Stimulated activated CD4-positive, alpha-beta T cell treated with anti-CD3 and anti-CD28 coated beads, TNF-alpha, amount 100 ng/mL, for 4 hours (primary cell): ENCODE measurements at places on chromosomes 1 and 21.
A peak's percentile ranks its signal among the peaks of the same experiment; 100 is the strongest.

DNA sequence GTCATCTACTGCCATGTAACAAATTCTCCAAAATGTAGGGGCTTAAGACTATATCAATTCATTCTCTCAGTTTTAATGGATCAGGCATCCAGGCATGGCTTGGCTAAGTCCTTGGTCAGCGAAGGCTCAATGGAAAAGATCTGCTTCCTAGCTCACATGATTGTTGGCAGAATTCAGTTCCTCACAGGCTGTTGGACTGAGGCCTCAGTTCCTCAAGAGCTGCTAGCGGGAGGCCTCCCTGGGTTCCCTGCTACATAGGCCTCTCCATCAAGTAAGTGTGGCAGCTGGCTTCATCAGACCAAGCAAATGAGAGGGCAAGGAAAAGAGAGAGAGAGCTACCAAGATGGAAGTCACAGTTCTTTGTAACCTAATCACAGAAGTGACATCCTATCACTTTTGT is 19.6 kb upstream of the EYA3 start:
- DNase-seq: no peak

- DNase-seq: no peak
These were observed 14.9 kb upstream of the SLAMF6 start for GRCh38 chr1:160537714-160538665.

- no peak for DNase-seq
These were observed 32.4 kb downstream of the GNG4 start for GRCh38 chr1:235617140-235617539.

- no peak for DNase-seq
These were observed 37.4 kb downstream of the ZNF496 start for GRCh38 chr1:247294282-247294681.

- no peak for DNase-seq
These were observed 35.0 kb downstream of the MTOR start for GRCh38 chr1:11227106-11228077.

GRCh38 chr1:100268202-100268601 is 2.2 kb downstream of the RTCA start:
- DNase-seq: no peak

- DNase-seq: no peak
These were observed 32.2 kb upstream of the GNG5 start for GRCh38 chr1:84538599-84538998.

GRCh38 chr1:201085902-201086735 is 26.1 kb downstream of the CACNA1S start:
- DNase-seq: peak; percentile 9

DNA sequence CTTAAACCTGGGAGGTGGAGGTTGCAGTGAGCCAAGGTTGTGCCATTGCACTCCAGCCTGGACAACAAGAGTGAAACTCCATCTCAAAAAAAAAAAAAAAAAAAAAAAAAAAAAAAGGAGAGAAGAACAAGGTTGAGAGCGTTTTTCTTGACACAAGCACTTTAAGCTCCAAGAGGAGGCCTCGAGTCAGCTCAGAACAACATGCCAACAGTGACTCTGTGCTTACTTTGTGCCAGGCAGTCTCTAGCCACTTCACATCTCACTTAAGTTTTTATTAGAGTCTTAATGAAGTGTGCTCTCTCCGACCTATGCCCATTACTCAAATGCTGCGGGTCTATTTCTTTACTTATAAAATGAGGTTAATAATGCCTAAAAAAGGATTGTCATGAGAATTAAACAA is 13.0 kb downstream of the ATP1A1 start:
- no peak for DNase-seq

GRCh38 chr1:186440584-186440983 is 20.3 kb downstream of the PDC start:
- no peak for DNase-seq

DNA sequence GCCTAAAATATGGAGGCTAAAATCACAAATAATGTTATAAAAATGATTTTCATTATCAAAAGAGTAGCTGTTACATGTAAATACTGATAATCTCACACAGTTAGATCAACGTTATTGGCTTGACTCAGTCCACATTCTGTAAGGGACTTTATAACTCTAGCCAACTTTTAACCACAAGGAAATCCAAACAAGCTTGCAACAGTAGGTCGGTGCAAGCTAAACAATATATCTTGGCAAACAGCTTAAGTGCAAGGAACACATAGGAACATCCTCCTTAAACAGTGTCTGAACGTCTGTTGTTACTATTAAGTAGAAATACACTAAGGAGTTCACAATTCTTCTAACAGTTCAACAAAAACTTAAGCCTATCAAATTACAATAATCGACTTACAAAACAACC is 126.7 kb downstream of the EIF4G3 start:
- no peak for DNase-seq

DNA sequence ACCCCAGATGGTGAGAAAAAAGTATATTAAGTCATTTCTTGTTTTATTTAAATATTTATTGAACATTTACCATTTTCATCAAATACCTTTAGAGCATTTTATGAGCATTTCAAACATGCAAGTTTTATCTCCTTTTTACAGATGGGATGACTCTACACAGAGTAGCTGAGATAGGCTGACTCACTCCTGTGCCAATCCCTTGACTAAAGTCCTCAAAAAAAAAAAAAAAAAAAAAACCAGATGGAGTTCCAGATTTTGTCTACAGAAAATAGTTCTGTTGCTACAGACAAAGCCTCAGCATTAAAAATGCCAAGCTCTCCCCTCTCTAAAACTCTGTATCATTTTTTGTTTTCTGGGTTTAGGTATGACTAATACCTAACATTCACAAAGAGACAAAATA is 303.0 kb upstream of the PLD5 start:
- no peak for DNase-seq

- DNase-seq: no peak
These were observed 12.9 kb downstream of the PTPN14 start for GRCh38 chr1:214538496-214538895.

GRCh38 chr1:37323486-37324377 is 150.6 kb upstream of the ZC3H12A start:
- no peak for DNase-seq

DNA sequence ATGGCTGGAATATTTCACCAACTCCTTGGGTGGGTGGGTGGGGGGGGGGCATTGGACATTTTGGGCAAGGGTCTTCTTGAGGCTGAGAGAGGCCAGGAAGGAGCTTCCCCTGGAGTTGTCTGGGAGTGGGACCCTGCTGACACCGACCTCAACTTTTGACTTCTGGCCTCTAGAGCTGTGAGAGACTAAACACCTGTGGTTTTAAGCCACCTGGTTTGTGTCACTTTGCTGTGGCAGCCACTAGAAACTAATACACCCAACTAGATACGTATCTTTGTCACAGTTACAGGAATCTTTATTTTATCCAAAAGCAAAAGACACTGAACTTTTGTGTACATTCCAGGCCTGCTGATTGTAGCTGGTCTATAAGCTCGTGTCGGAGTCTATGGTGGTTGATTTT is 9.9 kb upstream of the RIPK4 start:
- DNase-seq: no peak

- DNase-seq: no peak
These were observed 68.5 kb downstream of the OBSCN start for GRCh38 chr1:228276174-228276831.

DNA sequence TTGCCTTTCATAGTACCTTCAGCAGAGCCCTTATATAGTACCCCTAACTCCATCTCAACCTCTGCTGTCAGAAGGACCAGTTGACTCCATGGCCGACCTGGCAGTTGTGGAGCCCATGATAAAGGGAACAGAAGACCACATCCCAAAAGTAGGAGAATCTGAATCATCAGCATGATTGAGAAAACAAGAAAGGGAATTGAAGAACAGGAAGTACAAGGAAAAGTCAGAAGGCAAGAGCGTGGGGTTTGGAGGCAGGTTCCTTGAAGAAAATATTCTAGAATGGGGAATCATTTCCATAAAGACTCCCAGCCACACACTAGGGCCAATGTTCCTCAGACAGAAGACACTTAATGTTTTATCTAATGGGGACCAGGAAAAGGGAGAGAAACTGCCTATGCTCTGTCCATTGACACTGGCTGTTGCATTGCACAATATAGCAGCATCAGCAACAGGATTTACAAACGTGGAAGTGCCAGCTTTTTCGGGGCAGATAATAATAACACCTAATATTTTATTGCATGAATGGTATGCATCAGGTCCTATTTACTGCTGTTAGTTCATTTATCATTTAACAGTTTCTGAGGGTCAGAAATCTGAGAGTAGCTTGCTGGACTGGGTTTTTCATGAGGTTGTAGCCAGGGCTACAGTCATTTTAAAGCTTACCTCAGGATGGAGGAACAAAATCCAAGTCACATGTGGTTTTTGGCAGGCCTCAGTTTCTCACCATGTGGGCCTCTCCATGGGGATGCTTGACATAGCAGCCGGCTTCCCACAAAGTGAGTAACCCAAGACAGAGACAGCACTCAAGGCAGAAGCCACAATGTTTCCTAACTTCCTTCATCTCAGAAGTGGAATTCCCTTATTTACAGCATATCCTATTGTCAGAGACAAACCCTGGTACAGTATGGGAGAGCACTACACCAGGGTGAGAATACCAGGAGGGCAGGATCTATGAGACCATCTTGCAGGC is 483.4 kb downstream of the PLPP3 start:
- no peak for DNase-seq

DNA sequence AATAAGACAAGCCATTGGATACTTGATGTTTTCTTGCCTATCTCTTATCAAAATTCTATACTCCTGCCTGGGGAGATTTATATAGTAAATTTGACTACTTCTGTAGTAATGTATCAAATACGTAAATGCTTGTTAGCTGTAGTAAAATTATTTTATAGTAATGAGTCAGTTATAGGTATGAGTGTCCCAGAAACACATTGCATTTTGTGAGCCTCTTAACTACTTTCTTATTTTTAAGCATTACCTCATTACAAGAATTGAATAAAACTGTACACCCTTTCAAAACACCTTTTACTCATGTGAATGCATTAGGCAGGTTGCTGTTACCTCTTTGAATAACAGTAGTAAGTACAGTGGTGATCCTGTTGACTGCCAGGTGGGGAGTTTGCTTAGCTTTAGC is 28.4 kb downstream of the PRRC2C start:
- DNase-seq: no peak

GRCh38 chr1:150207281-150207971 is 28.5 kb downstream of the ANP32E start:
- DNase-seq: no peak

- DNase-seq: no peak
These were observed 57.8 kb downstream of the LPAR3 start for GRCh38 chr1:84835169-84835568.

DNA sequence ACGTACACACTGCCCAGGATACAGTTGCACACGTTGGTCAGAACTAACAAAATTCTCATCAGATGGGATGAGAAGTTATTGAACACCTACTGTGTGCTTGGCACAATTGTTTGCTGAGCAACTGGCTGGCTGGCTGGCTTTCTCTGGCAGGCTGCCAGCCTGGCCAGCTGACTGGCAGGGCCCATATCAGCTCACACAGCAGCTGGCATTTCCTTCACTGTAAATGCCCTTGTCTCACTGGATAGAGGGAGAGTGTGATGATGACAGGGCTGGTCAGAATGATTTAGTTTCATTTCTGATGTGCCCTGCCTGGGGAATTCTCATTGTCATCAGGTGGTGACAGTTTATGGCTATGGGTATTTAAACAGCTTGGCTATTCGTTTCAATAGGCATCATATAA is 15.8 kb downstream of the CAMK2N1 start:
- DNase-seq: no peak

- DNase-seq: no peak
These were observed 1.5 kb downstream of the LYPLAL1 start for GRCh38 chr1:219175212-219175564.

GRCh38 chr1:209012443-209013196 is 570.9 kb upstream of the CAMK1G start:
- DNase-seq: no peak

DNA sequence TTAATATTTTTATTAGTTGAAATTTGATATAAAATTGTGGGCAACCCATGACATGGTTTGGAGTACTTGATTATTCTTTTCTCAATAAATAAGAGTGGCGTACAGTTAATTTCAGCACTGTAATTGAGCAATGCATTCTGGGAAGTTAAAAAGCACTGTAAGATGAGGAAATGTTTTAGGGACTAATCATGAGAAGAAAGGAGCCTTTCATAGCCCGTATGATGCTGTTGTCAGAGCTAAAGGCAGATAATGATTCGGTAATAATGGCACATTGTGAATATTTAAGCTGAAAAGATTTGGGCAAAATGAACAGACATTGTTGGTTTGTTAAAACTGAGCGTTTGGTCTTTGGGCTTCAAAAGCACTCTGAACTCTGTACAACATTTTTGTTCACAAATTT is 139.3 kb downstream of the NFIA start:
- no peak for DNase-seq

DNA sequence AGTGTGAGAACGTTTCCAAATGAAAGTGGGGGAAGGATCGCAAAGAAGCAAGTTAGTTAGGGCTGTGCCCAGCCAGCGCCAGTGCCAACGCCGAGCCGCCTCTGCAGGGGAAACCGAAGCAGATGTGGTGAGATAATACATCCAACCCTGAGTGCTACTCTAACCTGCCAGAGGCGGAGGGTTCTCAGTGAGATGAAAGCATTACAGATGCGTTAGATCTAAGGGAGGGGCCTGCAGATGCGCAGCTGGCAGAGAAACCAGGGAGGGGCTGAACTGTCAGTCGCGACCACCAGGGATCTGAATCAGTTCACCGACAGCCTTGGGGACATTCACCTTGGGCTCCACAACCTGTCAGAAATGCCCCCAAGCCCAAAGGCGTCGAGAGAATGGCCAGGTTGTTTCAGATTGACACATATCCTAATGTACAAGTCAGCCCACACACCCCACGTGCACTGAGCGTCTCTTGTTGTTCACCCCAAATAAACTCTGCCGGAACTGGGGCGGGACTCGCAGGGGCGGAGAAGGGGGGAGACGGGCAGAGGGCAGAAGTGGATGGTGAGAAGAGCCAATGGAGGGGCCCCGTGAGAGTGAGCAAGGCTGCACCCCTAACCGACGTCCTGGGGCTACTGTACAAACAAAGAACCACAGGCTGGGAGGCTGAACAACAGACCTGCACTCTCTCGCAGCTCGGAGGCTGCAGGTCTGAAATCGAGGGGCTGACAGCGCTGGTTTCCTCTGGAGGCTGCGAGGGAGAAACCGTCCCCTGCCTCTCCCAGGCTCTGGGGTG is 8.7 kb upstream of the UMODL1 start:
- DNase-seq: peak; percentile 25

DNA sequence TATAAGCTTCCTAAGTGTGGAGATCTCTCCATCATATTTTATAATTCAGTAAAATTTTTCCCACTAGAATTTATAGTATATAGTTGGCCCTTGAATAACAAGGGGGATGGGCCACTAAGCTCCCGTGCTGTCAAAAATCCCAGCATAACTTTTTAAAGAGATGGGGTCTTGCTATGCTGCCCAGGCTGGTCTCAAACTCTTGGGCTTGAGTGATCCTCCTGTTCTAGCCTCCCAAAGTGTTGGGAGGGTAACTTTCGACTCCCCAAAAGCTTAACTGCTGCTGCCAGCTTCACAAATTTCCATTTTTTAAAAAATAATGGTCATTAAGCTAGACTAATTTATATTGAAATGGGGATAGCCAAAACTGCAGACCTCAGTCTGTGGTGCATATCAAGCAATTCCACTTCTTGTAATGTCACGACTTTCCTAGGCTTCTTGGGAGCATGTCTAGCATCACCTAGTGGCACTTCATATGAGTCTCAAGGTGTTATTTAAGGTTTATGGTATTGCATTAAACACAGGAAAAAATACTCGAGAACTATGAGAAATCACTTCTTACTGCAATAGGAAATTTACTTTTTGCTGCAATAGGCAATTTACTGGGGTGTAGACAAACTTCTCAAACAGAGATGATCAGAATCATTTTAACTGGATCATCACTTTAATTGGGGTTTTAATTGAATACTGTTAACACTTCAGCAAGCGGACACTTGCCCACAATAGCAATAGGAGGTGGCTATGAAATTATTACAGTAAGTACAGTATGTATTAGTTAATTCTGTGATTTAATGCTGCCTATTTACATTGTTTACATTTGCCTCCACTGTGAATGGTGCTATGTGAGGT is 19.3 kb upstream of the ACTA1 start:
- DNase-seq: no peak
